Effector CD4-positive, alpha-beta T cell (primary cell): ENCODE measurements at places on chromosomes 4 and X.
A peak's percentile ranks its signal among the peaks of the same experiment; 100 is the strongest.

- DNase-seq, result no peak
These were observed 39.8 kb downstream of the PLK4 start for GRCh38 chr4:127920521-127920920.

DNA sequence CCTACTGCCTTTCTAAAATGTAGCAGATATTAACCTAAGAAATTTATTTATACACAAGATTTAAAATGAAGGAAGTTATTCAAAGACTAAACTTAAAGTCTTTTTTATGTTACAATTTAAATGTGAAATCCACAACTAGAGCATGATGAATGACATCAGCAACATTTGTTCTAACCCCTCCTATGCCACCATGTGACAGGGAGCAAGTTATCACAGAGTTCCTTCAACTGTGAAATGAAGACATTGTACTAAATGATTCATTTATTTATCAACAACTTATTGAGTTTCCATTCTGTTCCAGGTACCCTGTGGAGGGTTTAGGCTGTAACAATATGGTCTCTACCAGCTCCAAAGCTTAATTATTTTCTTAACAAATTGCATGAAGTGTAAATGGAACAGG is 76.9 kb downstream of the SLC39A8 start:
- DNase-seq, result no peak

- DNase-seq, result no peak
These were observed 83.3 kb upstream of the AMELX start for GRCh38 chrX:11209798-11210414.

DNA sequence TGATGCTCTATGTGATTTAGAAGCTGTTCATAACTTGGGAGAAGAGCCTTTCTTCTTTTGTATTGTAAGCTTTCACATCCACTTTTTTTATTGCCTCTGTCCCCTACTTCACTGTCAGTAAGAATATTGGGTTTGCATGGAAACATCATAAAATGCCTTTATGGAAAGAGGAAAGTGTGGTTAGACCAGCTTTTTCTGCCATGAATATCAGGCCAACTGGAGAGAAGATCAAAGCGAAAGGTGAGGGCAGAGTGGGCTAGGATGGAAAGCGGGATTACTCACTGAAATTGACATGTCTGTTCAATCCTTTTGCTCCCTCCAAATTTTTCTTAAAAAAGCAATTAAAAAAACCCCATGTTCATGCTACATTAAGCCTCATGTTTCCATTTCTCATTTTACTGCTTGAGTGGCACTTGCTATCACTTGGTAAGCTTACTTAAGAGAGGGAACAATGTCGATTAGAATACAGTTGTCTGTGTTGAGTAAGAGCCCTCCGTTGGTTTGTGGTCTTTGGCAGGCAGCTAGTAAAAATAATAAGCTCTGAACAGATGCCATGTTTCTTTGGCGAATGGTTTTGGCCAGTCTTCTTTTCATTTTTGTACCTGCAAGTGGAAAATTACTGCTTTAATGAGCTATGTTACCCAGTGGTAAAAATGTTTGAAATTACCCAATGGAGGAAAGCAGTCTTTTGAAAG is 35.9 kb downstream of the SUPT20HL1 start:
- DNase-seq, result no peak

DNA sequence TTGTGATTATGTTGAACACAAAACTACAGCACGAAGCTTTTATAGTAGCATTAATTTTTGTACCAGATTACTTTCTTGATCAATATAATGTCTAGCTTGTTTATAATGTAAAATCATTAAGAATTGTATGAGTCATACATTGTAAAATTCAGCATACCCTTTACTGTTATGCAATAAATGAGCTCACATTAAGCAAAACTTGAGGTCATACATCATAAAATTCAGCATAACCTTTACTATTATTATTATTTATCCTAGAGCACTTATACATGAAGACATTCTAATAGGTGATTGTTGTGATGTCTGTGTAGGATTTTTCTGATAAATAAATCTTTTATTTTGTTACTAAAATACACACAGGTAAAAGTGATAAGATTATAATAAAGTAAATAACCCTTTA is 49.4 kb downstream of the DTHD1 start:
- DNase-seq, result no peak

DNA sequence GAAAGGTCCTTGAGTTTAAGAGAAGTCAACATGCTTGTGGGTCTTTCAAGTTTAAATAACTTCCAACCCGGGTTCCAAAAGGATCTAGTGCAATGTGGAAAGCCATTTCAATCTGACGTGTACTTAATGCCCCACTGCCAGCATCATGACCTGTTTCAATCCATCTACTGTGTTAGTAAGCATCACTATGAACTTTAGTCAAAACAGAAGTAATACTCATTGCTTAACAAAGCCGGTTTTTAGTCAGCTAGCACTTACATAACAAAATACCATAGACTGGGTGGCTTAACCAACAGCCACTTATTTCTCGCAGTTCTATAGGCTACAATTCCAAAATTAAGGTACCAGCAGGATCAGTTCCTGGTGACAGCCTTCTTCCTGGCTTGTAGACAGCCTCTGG is 677.5 kb downstream of the DMD start:
- DNase-seq, result no peak

DNA sequence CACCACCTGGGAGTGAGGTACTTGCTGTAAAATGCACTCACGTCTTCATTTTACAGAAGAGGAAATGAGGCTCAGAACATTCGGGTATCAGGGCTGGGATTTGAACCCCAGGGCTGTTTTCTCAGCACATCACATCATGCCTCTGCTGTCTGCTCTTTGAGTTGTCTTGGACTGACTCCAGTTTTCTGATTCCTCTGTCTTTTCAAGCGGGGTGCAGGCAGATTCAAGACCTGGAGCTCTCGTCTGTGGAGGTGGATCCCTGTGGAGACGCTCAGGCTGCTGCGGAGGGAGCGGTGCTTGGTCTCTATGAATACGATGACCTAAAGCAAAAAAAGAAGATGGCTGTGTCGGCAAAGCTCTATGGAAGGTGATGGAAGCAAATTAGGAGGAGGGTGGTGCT is 6.3 kb downstream of the LAP3 start:
- no peak for DNase-seq

- DNase-seq, result peak; percentile 78
These were observed 464 bp downstream of the RAP1GDS1 start for GRCh38 chr4:98261405-98262291.

GRCh38 chrX:108049649-108050048 is 4.8 kb downstream of the VSIG1 start:
- no peak for DNase-seq

- no peak for DNase-seq
These were observed 287.2 kb downstream of the OPHN1 start for GRCh38 chrX:68146054-68146453.
